ENCODE measurements at places on chromosomes 6 and 20.

- DNase-seq = no peak
Measured at GRCh38 chr6:111648100-111648499, 42.4 kb upstream of the TRAF3IP2 start.

DNA sequence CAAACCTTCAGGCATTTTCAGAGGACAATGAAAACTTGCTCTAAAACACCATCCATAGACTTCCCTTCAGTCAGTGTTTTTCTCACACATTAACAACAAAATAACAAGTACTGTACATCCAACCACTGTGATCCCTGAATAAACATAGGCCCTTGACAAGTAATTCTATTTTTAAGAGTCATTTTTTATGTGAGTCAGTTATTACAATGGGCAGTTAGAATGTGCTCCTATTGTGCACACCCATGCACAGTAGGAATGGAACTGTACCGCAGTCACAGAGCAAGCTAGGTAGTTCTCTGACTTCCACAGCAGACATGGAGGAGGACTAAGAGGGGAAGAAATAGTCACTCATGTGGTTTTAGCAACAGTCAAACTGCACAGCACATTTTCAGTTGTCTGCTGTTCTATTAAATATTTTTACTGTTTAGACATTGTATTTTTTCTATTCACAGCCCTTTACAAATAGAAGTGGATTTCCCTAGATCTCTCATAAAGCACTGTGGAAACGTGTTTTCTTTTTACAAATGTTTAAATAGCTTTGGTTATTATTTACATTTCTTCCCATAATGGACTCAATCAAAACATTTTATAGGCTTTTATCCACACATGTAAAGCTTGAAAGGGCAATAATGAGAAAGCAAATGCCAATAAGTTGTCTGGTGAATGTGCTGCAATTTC, 100.4 kb downstream of the JAG1 start:
- DNase-seq = no peak

DNA sequence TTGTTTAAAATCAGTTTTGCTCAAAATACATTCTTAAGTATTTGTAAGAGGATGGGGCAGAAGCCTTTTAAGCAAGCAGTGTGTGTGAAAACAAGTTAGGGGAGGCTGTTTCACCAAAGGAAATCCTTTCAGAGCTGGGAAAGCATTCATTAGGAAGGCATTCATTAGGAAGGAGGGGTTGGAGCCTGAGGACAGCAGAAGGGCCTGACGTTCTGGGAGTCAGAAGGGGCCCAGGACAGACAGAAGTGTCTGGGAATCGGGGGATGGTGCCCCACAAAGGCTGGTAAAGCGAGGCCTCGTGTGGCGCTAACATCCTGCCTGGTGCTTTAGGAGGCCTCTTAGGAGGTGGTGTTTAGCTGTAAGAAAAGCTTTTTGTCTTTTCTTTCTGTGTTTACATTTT, 80.6 kb upstream of the NXT1 start:
- DNase-seq = no peak

- no peak for DNase-seq
Measured at GRCh38 chr6:33633462-33634158, 12.5 kb downstream of the ITPR3 start.

- no peak for DNase-seq
Measured at GRCh38 chr6:154125421-154125820, 86.4 kb downstream of the OPRM1 start.

DNA sequence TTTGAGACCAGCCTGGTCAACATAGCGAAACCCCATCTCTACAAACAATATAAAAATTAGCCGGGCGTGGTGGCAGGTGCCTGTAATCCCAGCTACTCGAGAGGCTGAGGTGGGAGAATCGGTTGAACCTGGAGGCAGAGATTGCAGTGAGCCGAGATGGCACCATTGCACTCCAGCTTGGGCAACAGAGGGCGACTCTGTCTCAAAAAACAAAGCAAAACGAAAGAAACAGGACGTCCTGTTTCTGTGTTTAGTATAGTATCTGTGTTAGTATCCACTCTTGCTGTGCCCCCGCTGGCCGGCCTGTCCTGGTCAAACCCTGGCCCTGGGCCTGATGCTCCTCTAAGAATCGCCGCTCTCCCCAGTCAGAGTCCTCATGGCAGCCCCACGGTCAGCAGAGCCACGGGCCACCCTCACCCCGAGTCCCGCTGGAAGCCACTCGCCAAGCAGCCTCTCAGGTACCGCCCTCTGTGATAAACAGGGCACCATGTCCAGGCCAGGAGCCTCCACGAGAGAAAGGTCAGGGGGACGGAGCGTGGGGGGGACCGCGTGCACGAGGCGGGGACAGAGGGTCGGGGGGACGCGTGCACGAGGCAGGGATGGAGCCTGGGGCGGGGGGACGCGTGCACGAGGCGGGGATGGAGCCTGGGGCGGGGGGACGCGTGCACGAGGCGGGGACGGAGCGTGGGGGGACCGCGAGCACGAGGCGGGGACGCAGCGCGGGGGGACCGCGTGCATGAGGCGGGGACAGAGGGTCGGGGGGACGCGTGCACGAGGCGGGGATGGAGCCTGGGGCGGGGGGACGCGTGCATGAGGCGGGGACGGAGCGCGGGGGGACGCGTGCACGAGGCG, 384.5 kb downstream of the SMOC2 start:
- DNase-seq = no peak

DNA sequence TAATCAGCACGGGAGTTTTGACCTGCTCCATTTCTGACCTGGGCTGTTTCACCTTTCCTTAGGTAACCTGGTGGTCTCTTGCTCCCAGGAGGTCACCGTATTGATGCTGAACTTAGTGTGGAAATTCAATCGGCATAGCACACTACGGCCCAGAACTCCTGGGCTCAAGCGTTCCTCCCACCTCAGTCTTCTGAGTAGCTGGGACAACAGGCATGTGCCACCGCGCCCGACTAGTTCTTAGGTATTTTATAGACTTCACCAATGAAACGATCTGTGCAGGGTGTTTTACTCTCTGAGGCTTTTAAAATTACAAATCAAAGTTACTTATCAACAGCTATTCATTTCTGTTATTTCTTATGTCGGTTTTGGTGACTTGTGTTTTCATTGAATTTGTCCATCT, 42.1 kb downstream of the ATG5 start:
- DNase-seq = no peak

GRCh38 chr20:20463933-20464374, 96.0 kb downstream of the INSM1 start:
- no peak for DNase-seq

DNA sequence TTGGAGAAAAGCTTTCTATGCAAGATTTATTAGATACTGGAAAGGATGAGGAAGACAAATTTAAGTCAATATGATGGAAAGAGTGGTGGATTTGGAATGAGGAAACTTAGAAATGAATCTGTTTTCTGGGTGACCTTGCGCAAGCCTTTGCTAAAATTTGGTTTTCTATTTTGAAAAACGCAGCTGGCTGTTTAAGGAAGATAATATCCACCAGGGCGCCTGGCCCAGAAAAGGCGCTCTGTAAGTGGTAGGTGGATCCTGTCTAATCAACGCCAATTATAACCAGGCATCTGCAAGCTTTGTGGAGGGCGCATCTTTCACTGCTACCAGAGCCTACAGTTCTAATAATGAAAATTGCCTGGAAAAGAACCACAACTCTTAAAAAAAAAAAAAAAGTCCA, 398 bp upstream of the SPATS1 start:
- DNase-seq = no peak

- DNase-seq = no peak
Measured at GRCh38 chr6:42314571-42315258, 97.1 kb upstream of the MRPS10 start.

DNA sequence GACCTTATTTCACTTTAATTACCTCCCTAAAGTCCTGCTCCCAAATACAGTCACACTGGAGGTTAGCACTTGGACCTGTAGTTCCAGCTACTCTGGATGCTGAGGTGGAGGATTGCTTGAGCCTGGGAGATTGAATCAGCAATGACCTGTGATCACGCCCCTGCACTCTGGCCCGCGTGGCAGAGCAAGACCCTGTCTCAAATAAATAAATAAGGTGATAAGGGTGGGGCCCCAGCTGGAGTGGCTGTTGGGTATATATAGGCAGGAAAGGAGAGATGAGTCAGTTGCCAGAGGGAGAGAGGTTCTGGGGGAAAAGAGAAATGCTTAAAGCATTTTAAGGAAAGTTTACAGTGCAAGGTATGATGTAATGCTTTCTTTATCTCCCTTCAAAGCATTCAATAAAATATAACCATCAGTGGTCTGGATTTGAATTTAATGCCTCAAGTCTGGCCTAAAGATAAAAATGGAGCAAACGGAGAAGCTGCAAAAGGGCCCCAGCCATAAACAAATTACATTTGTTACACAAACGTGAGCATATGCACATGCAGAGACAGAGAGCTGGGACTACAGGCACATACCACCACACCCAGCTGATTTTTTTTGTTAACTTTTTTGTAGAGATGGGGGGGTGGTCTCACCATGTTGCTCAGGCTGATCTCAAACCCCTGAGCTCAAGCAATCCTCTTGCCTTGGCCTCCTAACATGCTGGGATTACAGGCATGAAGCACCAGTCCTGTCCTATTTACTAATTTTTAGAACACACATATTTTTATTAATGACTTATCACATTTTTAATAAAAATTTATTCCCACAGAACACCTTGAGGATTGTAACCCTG, 6.1 kb upstream of the PM20D2 start:
- DNase-seq = no peak

DNA sequence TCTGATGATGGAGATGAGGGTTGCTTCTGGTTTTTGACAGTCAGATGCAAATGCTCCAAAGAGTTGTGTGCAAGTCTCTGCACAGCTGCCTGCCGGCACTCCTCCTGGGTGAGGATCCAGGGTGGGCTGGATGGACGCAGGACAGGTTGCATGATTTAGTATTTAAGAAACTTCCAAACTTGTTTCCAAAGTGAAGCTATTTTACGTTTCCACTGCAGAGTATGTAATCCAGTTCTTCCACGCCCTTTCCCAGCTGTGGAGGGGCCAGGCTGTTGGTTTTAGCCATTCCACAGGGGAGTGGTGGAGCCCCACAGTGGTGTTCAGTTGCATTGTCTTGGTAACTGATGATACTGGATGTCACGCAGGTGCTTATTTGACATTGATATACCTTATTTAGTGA, 157.3 kb downstream of the THBS2 start:
- DNase-seq = no peak

DNA sequence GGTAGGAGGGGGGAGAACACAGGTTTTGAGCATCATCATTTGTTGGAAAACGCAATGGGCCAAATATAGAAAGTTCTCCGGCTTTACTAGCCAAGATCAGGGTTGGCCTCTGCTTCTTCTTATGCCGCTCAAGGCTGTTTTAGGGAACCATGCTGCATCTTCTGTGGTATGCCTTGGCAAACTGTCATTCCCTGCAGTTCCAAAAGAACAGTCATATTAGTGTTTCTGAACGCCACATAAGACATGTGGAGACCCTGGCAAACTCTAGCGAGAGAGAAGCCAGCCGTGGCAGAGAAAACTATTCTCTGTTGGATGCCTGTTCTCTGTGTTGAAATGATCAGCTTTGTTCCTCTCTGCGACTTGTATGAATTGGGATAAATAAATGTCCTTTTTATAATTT, 10.8 kb downstream of the ACTR5 start:
- no peak for DNase-seq

DNA sequence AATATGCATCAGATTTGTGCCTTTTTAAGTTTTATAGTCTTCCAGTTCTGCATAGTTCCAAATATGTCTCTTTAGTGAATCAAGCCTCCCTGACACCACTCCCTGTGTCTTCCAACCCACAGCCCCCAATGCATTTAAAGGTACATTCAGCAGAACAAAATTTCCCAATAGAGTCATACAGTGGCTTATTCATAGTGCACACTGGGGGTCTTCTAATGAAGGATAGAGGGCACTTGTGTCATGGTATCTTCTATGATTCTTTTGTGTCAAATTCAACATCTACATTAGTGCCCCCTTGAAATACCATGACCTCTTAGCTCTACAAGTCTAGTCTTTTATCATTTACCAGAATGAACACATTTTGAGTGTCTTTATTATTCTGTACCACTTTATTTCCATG, 33.8 kb downstream of the FLRT3 start:
- DNase-seq = no peak

GRCh38 chr6:15376900-15377487, 131.1 kb downstream of the JARID2 start:
- DNase-seq = no peak

- DNase-seq = no peak
Measured at GRCh38 chr6:19896693-19897010, 59.5 kb downstream of the ID4 start.

- no peak for DNase-seq
Measured at GRCh38 chr6:151002491-151002935, 137.0 kb downstream of the MTHFD1L start.

DNA sequence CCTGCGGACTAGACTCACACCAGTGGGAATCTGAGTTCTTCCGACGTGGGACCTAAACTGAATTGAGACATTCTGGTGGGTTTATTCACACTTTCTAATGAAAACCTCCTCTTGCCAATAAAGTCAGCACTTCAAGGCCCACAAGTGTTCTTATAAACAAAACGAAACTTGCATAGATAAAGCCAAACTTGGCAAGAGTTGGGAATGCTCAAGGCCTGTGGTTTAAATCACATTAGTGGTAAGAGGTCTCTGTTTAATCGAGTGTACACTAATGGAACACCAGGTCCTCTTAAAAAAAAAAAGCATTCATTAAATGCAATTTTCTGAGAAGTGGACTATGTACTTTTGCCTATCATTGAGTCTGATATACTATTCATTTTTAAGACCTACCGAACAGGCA, 143.3 kb downstream of the SMOC2 start:
- no peak for DNase-seq

DNA sequence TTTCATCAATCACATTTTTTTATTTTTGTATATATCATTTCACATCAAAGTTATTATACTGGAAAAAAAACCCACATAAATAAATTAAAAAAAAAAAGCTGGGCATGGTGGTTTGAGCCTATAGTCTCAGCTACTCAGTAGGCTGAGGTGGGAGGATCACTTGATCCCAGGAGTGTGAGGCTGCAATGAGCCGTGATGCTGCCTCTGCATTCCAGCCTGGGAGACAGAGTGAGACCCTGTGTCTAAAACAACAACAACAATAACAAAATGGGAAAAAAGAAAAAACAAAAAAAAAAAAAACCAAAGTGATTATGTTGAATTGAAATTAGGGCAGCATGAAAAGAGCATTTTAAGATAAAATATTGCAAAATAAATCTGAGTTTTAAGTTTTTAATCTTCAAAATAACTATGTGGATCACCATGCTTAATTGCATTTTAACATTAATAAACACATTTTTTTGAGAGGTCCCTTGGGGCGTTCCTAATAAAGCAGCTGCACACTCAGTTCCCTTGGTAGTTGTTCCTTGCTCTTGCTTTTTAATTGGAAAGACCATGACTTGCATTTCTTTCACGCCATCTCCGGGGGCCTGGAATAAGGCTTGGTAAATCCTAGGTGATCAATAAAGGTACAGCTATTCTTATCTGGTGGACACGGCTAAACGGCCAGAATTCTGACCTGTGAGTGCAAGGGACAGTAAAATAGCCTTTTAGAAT, 15.1 kb downstream of the NOX3 start:
- DNase-seq = no peak

- DNase-seq = no peak
Measured at GRCh38 chr20:33569802-33570391, 80.0 kb downstream of the CBFA2T2 start.

DNA sequence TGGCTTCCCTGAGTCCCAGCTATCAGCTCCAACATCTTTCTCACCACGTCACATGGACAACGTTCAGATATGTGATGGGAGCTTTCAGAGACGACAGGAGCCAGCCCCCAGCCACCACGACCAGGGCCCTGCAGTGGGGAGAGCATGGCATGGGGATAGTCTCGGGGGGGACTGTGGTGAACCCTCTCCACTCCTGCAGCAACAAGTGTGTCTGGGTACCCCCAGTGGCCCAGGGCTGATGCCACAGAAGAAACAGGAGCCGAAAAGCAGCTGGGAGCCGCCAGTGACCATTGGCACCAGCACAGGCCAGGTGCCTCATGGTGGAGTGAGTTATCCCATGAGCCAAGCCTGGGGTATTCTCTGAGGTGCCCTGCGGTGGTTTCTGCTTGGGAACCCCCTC, 339.7 kb downstream of the TAF4 start:
- no peak for DNase-seq
